ENCODE measurements at places on chromosomes 6 and 20.
A peak's percentile ranks its signal among the peaks of the same experiment; 100 is the strongest.

- DNase-seq, result no peak
These were observed 89.1 kb downstream of the ME1 start for GRCh38 chr6:83341765-83342164.

- DNase-seq, result no peak
These were observed 67.4 kb downstream of the TOX2 start for GRCh38 chr20:43982016-43982415.

DNA sequence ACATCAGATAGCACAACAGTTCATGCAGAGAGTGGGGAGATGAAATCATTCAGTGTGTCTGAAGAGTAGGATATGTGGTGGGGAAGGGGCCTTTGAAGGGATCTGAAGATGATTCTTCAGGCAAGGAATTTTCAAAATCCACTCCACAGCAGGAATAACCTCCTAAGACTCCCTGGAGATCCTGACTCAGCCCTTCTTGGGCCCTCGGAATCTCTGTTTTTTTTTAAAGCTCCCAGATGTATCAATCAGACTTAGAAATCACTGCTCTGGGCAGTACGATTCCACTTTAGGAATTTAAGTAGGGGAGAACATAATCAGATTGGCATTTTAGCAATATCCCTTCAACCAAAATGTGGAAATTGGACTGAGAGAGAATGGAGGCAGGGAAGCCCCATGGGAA lies 55.5 kb downstream of the RIOK1 start:
- DNase-seq, result no peak

DNA sequence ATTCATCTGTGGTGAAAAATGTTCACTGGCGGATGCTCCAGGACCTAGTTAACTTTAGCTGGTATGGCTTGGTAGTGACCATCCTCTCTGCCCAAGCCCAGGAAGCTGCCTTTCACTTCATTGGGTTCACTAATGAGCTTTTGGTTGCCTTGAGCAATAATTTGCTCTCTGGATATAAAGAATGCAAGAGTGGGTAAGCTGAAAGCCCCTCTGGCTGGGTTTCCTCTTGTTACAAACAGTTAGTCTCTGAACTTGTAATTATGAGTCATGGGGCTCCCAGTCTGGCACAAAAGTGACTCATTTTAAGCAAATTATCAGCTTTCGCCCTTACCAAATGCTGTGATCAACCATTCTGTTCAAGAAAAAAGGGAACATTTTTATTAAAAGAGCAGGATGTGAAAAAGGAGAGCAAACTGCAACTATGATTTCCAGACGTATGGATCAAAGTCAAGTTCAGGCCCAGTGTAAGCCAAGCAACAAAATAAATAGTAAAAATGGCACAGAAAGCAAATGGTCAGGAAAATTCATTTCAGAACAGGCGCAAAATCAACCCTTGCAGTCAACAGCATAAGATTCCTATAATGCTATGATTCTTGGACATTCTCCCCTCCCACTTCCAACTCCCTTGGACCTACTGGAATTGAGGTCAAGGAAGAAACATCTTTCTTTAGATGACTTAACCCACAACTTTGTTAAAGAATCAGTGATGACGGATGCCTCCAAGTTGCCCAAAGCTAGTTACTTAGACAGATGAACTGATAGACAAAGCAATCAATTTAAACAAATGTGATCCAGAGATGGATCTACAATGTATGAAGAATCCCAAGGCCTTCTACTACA lies 130.0 kb upstream of the KCNK16 start:
- peak; percentile 6 for DNase-seq

DNA sequence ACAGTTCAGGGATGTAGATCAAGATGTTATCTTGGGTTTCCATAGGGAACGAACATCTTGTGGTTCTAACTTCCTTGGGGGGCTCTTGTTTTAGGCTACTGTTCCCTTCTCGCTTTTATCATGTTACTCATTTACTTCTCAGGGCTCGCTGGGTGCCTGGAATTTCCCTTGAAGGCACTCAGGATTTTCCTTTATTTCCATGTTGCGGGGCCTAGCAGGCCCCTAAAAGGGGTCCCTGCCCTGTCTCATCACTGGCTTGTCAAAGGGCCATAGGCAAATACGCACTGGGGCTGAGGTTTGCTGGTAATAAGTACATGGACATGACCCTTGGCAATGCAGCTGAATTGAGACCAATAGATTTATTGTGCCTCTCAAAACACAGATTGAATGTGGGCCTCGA lies 262.3 kb downstream of the CDH4 start:
- no peak for DNase-seq

DNA sequence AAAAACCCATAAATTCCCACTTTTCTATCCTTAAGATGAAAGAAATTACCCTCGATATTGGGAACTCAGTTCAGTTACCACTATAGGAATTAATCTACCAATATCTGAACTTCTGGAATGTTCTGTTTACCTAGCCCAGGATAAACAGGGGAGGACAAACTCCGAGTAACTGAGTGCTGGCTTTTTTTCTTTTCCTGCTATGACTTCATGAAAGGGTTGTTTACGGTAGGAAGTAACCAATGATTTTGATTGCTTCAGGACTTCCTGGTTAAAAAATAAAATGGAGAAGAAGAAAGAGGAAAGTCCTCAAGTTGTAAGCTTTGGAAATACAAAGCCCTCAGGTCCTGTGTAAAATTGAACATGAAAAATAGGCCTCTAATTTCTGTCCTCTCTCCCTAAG lies 167.7 kb downstream of the ZNF217 start:
- no peak for DNase-seq

DNA sequence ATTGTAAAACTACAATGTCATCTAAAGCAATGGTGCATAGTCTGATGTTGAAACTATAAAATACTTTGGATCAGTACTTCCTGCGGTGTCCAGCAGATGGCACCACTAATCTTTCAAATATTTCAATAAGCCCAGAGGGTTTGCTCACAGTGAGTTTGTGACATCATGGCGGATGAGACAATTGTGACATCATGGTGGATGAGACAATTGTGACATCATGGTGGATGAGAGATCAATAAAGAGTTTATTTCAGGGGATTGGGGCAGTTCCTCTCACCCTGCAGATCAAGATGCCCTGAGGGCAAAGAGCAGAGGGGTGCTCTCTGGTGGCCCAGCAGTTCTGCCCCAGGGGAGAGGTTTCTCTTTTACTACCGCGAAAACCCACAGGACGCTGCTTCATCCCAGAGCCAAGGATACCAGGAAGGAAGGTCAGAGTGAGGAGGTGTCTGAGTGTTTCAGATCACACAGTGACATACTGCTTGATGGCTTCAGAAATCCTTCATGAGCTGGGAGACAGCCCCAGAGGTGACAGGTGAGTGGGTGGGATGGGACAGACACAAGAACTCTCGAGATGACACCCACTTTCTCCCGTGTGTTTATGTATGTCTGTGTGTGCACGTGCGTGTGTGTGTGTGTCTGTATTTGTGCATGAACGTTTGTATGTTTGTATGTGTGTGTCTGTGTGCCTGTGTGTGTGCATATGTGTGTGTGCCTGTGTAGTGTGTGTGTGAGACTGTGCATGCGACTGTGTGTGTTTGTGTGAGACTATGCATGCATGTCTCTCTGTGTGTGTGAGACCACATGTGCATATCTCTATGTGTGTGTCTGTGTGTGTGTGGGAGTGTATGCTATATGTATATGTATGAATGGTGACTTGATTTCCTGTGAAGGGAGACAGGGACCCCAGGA lies 7.3 kb upstream of the ULBP2 start:
- DNase-seq, result peak; percentile 42

DNA sequence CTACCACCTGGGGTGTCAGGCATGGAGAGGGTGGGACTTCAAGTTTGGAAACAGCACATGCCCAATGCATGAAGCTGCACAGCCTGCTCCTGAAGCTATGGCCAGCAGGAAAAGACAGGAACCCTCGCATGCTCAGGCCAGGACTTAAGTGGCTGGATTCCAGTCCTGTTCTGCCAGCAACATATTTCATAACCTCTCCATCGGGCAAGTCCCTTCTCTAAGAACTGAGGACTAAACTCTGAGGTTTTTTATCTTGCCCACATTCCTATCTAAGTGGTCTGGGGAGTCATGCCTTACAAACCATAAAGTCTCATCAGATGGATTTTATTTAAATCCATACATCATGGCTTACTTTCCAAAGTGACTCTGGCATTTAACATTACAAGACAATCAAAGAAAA lies 27.5 kb upstream of the AGPAT4 start:
- peak; percentile 37 for DNase-seq

GRCh38 chr20:41230136-41230535 lies 87.4 kb downstream of the ZHX3 start:
- no peak for DNase-seq

DNA sequence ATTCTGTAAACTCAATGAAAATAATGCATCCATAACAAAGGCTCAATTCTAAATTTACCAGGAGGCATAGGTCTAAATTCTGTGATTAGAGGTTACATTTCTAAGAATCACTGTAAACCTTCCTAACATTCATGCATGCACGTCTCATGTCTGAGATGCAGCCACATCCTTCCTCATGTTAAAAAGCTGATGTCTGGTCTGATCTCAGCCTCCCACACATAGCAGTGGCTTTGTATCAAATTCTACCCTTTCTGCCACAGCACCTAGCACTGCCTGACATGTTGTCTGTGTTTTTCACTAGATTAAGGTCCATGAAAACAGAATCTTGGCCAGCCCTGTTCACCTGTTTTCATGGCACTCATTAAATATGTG lies 171.1 kb downstream of the WDR27 start:
- no peak for DNase-seq

DNA sequence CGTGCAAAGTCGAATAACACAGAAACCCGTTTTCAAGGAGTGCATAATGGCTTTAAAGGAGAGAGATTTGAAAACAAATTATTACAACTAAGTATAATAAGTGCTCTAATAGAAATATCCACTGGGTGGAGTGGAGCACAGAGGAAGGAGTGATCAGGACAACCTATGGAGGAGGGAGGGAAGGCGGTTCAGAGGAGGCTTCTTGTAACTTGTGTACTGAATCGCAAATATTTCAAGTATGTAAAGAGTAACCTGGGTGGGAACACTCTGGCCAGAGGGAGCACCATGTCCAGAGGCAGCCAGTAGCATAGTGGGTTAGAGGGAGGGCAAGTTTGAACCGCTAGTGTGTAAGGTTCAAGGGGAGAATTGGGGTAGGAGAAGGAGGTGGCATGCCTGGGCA lies 21.6 kb upstream of the TNFAIP3 start:
- DNase-seq, result no peak

DNA sequence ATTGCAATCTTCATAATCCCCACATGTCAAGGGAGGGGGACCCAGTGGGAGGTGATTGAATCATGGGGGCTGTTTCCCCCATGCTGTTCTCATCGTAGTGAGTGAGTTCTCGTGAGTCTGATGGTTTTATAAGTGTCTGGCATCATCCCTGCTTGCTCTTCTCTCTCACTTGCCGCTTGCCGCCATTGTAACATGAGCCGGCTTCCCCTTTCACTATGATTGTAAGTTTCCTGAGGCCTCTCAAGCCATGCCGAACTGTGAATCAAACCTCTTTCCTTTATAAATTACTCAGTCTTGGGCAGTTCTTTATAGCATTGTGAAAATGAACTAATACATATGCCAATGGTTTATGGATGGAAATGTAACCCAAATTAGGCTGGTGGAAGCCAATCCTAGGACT lies 109.4 kb upstream of the AKAP12 start:
- DNase-seq, result no peak

DNA sequence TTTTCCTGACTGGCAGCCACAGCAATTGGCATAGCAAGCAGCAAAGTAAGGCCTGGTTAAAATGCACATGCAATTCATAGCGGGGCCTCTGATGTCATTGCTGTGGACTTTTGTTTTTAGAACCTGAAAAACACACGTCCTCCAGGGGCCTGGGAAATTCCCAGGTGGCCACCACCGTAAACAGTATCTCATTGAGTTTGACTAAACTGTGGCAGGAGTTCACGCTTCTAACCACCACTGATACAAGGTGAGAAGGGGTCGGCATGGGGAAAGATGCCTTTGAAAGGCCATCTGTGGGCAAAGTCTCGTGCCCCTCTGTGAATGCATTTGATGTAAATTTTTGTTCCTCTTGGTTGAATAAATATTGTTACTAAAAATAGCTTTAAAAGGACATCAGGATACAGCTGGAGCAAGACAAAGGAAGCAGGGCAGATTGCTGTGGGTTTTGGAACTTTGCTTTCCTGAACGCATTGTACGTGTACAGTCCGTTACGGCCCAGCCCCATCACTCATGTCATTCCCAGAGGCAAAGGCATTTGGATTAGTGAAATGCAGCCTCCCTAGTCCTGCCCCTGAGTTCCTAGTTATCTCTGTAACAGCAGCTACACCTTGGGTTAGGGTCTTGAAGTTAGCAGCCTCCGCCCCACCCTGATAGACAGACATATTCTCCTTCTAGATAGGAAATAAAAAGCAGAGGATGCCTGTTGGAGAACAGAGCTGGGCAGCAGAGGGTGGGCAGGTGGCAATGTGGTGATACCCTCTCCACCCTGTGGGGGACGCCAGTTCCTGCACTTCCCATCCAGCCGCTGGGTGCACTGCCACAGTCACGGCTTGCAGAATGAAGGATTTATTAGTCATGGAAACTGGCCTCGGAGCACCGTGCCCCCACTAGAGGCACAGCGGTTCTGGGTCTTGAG lies 80.3 kb downstream of the ZDHHC14 start:
- no peak for DNase-seq

DNA sequence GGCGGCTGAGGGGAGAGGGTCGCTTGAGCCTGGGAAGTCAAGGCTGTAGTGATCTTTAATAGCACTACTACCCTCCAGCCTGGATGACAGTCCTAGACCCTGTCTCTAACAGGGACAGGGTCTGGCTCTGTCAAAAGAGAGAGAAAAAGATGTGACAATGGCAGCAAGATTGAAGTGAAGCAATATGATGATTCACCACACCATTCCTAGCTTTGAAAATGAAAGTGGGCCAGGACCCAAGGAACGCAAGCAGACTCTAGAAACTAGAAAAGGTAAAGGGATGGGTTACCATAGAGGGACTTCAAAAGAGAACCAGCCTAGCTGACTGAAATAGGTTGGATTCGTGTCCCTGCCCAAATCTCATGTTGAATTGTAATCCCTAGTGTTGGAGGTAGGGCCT lies 426.9 kb downstream of the HTR1B start:
- DNase-seq, result no peak

DNA sequence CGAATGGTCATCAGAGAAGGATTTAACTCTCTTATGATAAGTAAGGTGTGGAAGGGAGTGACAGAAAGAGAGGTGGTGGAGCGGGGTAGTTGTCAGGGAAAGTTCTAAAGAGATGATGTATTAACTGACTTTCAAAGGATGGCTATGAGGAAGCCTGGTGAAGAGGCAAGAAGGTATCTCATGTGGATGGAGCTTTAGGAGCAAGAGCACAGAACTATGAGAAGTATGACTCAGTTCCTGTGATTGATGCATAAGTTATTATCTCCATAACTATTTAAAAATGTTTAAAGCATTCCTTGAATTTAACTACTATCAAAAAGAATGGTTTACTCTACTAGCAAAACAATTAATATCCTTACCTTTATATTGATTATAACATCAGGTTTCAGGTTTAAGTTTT lies 28.8 kb downstream of the AK9 start:
- DNase-seq, result no peak

GRCh38 chr20:20231528-20232298 lies 136.2 kb upstream of the INSM1 start:
- no peak for DNase-seq

- DNase-seq, result no peak
These were observed 56.1 kb upstream of the CCN6 start for GRCh38 chr6:111997853-111998208.
